Vagina (tissue), 2 donors: ENCODE measurements at places on chromosomes 13 and 19.

- DNase-seq: no peak
Measured at GRCh38 chr19:18414504-18415177, 4.6 kb upstream of the SSBP4 start.

DNA sequence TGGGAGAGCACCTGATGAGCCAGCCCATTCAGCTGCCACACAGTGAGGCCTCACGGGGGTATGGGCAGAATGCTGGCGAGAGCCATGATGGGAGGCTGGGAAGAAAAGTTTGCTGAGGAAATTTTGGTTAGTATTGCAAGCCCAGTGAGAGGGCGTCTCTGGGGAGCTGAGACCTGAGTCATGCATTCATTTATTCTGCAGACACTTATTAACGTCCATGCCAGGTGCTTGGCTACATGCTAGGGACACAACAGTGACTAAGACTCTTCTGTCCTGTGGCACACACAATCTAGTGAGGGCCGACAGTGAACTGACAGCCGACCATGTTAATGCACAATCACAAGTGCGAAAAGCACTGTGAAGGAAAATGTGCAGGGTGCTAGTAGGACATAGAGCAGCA lies 27.2 kb downstream of the WDR62 start:
- DNase-seq: no peak

GRCh38 chr19:10863107-10863717 lies 8.1 kb upstream of the CARM1 start:
- no peak for DNase-seq

GRCh38 chr13:46232281-46232680 lies 20.6 kb downstream of the LRRC63 start:
- DNase-seq: no peak

- no peak for DNase-seq
Measured at GRCh38 chr13:30308548-30308947, 1.2 kb upstream of the KATNAL1 start.

GRCh38 chr19:30674656-30675055 lies 302.5 kb downstream of the ZNF536 start:
- no peak for DNase-seq

DNA sequence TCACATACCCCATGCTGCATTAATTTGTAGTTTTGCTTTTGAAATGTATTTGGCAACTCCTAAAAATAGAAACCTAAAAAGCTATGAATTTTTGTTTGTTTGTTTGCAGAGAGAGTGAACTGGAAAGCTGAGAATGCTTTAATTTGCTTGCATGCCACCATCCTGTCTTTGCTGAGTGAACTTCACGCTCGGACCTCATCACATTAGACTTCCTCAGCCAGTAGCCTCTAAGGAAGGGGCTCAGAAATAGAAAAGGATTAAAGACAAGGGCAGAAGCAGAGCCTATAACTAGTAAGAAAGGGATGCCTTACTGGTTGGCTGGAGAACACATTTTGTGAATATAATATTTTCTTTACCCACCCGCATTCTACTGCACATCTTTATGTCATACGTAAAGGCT lies 275.1 kb downstream of the DCLK1 start:
- DNase-seq: no peak

- DNase-seq: no peak
Measured at GRCh38 chr13:96238861-96239260, 149.0 kb downstream of the HS6ST3 start.

DNA sequence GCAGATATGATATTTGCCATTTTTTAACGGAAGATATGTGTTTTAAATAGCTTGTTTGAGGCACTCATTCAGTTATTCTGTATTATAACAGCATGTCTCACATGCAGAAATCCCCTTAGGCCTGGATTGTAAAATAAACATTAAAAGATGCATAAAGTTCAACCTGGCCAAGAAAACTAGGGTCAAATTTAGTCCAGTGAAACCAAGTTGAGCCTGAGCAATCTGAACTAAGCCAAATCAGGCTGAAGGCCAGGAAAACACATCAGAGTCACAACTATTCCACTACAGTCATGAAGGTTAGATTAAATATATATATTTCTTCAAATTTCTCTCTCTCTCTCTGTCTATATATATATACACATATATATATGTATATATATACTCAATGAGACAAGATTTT lies 504.8 kb downstream of the SLITRK1 start:
- DNase-seq: no peak

- DNase-seq: no peak
Measured at GRCh38 chr13:38535261-38535660, 151.6 kb upstream of the FREM2 start.

DNA sequence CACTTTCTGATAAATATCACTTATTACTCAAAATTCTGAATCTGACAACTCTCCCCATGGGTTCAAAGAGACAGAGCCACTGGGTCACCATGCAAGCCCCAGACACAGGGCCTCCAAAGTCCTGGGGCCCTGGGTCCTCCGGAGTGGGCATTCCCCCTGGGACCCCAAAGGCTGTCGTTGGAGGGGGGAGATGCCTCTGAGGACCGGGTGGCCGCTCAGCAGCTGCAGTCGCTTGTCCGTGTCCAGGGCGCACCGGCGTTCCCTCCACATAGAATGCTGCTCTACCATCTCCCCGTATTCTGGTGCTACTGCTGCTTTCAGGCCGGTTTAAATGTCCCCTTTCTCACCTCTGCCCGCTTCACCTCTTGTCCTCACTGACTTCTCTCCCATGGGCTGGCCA lies 246.1 kb downstream of the TEX29 start:
- no peak for DNase-seq

DNA sequence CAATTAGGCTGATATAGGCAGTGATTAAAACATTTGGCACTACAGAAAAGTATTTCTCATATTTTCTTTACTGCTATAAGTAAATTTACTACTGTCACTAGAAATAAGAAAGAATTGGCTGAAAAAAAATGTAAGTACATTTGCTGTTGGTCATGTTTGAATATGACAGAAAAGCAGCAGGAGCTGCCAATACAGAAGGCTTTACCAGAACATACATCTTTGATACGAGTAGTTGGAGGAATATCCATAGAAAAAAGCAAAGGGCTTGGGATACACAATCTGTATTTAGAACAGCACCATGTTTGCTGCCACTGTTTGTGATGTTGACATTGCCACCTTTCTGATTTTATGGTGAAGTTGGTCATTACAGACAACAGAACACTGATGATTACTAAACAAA lies 21.6 kb downstream of the PCDH9 start:
- DNase-seq: no peak

GRCh38 chr13:113895436-113895835 lies 31.6 kb upstream of the GAS6 start:
- no peak for DNase-seq

DNA sequence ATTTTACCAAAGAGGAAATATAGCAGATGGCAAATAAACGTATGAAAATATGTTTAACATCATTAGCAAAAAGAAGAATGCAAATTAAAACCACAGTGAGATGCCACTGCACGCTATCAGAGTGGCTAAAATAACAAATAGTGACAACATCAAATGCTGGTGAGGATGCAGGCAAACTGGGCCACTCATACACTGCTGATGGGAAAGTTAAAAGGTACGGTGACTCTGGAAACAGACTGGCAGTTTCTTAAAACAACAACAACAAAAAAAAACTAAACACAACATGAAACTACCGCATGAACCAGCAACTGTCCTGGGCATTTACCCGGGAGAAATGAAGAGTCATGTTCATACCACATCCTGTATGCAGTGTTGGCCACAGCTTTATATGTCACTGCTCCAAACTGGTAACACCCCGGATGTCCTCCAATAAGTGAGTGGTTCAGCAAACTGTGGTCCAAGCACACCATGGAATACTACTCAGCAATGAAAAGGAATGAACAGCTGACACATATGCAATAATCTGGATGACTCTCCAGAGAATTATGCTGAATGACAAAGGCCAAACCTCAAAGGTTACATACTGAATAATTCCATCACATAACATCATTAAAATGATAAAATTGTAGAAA lies 22.3 kb downstream of the EPS15L1 start:
- no peak for DNase-seq

GRCh38 chr19:2308114-2308556 lies at the start of gene LINGO3:
Gene LINGO3, minus strand, starts transcription at chr19:2308154. Its CDS starts 16,378 bp downstream, at chr19:2291776.
- no peak for DNase-seq

DNA sequence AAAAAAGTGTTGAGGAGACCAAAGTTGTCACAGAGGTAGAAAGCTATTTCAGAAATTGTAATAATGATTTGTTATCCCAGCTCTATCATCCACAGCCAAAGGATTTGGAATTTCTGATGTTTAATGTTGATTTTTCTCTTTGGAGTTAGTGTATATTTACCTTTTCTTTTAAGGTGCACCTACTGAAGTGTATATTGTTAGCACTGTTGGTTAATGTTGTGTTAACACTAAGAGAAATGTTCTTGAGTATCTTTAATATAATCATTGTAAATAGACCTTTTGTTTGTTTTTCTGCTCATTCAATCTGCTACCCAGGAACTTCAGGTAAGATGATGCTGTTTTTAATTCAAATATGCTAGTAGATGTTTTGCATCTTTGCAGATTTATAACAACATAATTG lies 57.5 kb downstream of the ZAR1L start:
- no peak for DNase-seq

- DNase-seq: no peak
Measured at GRCh38 chr19:48877855-48878195, 5.6 kb downstream of the PPP1R15A start.

GRCh38 chr19:23410155-23410554 lies 14.9 kb upstream of the ZNF91 start:
- DNase-seq: no peak

- no peak for DNase-seq
Measured at GRCh38 chr19:49223472-49223871, 65.9 kb downstream of the TRPM4 start.

GRCh38 chr13:73993661-73994060 lies 140.5 kb downstream of the KLF12 start:
- no peak for DNase-seq

GRCh38 chr19:16073988-16074387 lies 2.3 kb upstream of the TPM4 start:
- no peak for DNase-seq
